Breast epithelium (tissue), 4 donors: ENCODE measurements at places on chromosomes 16 and 17.

GRCh38 chr17:38600906-38601305 lies 4.8 kb downstream of the SRCIN1 start:
- no peak for DNase-seq

- no peak for DNase-seq
Measured at GRCh38 chr17:67200727-67201301, 44.2 kb downstream of the HELZ start.

- DNase-seq = no peak
Measured at GRCh38 chr16:63458846-63459245, 1422.6 kb upstream of the CDH8 start.

DNA sequence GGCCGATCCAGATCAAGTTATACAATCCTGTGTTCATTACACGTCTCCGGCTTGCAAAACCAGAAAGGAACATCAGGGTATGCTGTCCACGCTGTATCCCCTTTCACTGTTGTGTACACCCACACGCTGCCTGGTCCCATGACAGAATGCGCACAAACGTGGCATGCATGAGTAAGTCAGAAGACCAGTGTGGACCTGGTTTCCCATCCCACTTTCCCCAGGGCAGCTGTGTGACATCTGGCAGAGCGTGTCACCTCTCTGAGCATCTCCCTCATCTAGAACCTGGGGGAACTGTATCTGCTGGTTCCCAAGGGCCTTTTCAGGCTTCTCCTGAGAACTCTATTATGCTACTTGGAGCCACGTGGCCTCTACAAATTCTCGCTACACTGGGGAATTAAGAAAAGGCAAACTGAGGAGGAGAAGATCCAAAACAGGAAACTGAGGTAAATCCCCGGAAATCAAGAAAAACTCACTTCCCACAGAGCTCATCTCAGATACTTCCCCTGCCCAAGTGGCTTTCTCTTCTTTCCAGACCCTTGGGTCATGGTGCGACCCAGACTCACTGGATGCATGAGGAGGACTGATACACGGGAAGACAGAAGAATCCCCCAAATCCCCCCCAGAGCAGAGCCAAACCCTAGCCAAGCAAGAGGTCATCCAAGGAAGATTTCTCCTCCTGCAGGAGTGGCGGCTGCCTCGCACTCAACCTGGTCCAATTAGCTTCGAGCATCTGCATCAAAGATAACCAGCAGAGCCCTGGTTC lies 139.3 kb downstream of the GAS7 start:
- no peak for DNase-seq

DNA sequence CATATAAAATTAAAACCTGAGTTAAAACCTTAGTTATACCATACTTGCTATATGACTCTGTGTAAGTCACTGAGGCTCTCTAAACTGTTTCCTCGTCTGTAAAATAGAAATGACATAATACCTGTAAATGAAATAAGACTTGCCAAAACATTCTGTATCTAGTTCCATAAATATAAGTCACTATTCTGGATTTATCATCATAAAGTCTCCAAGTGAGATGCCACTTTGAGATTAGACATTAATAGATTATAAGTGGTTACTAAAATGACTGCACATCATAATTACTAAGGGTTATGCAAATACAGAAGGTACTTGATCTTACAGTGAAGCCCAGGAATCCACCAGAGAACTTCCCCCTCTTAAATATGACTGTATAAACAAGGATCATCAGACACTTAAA lies 12.0 kb upstream of the BRIP1 start:
- DNase-seq = no peak

- DNase-seq = no peak
Measured at GRCh38 chr17:31294231-31294630, 2.8 kb downstream of the OMG start.

GRCh38 chr16:86083382-86084002 lies 184.5 kb downstream of the IRF8 start:
- DNase-seq = peak; percentile 25

GRCh38 chr17:40181205-40181604 lies 3.9 kb downstream of the RAPGEFL1 start:
- DNase-seq = no peak

DNA sequence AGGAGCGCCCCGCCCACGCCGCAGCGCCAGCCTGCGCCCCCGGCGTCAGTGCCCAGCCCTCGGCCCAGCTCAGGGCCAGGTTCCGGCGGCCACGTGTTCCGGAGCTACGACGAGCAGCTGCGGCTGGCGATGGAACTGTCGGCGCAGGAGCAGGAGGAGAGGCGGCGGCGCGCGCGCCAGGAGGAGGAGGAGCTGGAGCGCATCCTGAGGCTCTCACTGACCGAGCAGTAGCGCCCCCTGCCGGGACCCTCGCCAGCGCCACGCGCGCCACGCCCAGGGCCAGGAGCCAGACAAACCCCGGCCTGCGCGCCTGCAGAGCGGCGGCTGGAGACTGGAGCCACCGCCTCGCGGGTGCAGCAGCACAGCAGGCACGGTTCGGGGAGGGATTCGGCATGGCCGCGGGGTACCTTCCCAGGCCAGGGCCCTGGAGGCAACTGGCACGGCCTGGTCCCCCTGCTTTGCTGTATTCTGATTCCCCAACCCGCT lies 9.3 kb downstream of the CORO6 start:
- peak; percentile 93 for DNase-seq

GRCh38 chr17:50479522-50480141 lies 972 bp downstream of the RSAD1 start:
- peak; percentile 71 for DNase-seq

DNA sequence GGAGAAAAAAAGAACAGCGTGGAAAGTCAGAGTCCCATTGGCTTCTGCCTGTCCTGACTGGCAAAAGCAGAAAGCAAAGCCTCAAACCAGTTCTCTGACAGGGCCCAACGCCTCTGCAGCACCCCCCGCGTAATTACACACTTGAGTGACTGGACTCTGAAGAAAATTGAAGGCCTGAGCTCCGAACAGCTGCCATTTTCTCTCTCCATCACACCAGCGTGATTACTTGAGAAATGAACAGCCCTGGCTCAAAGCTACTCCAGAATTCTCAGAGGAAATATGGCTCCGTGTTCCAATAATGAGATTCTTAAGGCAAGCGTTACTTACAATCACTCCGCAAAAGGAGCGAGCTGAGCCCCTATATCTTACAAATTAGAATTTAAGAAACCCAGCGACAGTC lies 142.7 kb upstream of the C17orf78 start:
- no peak for DNase-seq

- DNase-seq = no peak
Measured at GRCh38 chr16:74291577-74292208, 4.9 kb upstream of the PSMD7 start.

- no peak for DNase-seq
Measured at GRCh38 chr16:47129755-47130435, 13.8 kb downstream of the NETO2 start.

- no peak for DNase-seq
Measured at GRCh38 chr17:69466905-69467667, 52.6 kb downstream of the MAP2K6 start.

DNA sequence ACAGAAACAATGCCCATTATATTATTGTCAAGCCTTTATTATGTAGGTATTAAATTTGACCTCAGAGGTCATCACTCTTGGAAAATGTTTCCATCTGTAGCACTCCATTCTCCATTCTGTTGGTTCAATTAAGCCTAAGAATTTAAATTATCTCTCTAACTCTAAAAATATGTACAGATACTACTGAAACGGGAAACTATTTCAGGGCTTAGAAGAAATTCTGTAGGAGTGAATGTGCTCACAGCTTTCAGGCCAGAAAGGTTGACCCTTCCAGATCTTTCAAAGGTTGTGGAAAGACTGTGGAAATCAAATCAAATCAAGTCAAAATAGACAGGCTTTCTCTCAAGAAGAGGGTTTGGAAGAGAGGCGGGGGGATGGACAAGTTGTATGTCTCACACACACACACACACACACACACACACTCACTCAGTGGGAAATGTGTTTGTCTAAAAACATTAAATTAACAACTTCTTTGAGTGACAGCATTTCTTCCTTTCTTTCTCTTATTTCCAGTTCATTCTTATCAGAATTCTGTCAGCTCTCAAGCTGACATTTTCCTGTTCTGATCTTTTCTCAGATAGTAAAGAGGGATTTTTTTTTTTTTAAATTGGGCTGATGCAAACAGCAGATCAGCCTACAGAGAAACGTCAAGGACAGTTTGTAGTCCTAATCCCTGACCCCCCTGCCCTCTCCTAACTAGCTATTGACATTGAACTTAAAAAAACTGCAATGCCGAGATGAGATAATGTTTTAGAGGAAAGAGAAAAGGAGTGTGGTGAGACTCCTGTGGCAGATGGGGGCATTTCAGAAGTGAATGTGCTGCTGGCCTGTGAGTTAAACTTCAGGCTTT lies 139.0 kb upstream of the ZFHX3 start:
- DNase-seq = no peak

GRCh38 chr16:11333010-11333409 lies 12.2 kb upstream of the RMI2 start:
- no peak for DNase-seq
